ENCODE measurements at places on chromosomes 13 and 19.

DNA sequence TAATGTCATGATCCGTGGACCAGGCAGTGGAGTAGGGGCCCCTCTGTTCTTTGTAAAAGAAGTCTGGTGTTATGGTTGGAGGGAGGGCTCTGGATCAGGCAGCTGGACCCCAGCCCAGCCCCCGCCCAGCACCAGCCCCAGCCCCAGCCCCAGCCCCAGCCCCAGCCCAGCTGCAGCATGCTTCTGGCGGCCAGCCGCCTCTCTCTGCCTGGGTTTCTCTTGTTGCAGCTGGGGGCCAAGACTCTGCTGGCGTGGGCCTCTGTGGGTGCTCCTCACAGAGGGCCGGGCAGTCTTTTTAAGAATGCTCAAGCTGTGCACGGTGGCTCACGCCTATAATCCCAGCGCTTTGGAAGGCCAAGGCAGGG, 17.9 kb downstream of the DOT1L start:
- DNase-seq: no peak

DNA sequence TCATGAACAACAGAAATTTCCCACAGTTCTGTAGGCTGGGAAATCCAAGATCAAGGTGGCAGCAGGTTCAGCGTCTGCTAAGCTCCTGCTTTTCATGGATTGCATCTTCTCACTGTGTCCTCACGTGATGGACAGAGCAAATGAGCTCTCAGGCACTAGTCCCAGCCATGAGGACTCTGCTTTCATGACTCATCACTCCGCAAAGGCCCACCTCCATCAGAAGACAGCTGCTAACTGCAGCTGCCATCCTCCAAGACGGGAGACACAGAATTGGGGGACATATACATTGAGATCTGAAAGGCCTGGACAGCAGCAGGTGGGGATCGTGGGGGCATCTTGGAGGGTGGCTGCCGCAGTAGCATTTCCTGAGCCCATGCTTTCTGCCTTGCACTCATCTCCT, 44.4 kb upstream of the SPATA13 start:
- no peak for DNase-seq

- DNase-seq: no peak
Observed at GRCh38 chr19:5743630-5744029, 23.2 kb downstream of the CATSPERD start.

DNA sequence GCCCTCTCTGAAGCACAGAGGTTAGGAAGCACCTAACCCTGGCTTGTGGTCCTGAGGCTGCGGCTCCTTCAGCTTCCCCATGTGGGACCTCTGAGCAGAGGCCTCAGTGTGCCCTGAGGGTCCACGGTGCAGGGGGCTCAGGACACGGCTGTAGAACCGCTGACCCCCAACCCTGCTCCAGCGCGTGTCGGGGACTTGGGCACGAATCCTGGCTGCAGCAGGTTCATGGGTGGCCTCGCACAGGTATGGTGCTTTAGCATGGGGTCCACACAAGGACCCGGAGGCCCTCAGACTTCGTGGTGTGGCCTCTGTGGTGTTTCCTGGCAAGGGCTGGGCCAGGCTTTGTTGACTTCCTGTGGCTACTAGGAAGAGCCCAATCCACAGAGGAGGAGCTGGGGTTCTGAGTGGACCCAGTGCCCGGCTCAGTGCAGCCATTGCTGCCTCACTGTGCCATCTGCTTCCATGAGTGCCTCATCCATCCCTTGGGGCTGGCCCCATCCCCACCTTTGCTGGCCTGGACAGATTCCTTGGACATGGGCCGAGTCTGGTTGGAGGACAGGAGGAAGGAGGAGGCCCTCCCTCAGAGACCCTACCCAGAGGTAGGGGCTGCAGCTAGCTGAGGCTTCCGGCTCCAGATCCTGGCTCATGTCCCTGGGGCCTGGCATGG, 24.5 kb downstream of the ZBTB7A start:
- DNase-seq: no peak

- DNase-seq: no peak
Observed at GRCh38 chr13:108419768-108420167, 150.2 kb downstream of the TNFSF13B start.

Data from right atrium auricular region (tissue), 2 donors.